ENCODE measurements at places on chromosomes 1 and 21.

- DNase-seq: no peak
Measured at GRCh38 chr1:211711315-211711705, 35.9 kb upstream of the NEK2 start.

- DNase-seq: no peak
Measured at GRCh38 chr1:241266121-241266520, 90.9 kb downstream of the RGS7 start.

DNA sequence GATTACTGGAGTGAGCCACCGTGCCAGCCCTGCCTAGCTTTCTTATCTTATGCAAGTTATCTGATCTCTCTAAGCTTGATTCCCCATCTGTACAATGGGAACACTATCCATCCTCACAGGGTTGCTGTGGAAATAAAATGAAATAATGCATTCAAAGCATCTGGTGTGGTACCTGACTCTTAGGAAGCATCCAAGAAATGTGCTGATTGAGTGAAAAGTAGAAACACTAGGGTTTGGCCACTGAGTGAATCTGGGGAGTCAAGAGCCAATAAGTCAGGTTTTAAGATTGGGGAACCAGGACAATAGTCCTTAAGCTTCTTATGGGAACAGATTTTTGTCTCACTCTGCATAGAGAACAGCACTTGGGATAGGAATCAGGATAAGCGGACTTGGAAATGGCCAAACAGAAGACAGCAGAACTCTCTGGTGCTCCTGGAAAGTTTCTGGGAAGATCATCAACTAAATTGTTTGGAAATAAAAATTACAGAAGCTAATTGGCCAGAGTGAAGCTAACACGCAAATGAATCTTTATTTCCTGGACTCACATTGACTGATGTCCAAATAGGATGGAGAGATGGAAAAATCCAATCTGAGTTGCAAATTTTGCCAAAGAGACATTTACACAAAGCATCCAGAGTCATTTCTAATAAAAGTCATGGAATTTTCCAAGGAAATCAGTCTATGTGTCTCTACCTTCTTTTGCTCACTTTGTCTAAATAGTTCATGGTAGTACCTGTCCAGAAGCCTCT, 3.3 kb downstream of the PAFAH2 start:
- DNase-seq: no peak

DNA sequence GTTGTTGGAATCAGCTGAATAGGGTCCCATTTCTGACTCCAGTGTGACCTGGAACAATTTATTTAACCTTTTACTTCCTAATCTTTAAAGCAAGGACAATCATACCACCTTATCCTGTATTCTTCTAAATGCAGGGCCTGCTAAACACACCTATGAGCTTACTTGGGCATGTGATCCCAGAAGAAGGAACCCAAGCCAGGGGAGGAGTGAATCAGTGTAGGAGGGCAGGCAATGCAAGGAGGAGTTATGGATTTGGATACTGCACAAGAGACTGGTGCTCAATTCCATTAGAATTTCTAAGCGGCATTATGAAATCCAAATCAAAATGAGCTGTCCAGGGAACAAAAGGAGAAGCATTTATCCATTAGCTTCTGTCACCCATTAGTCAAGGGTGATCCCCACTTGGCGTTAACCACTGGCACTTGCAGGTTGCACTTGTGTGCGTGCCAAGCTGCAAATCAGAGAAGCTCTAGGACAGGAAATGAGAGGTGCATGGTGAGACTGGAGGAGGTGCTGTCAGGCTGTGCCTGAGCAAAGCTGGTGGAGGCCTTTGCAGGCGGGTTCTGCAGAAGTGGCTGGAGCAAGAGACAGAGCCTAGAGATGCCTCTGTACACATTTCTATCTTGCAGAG, 297.2 kb upstream of the PLXNA2 start:
- no peak for DNase-seq

GRCh38 chr1:175702079-175702795, 41.2 kb downstream of the TNR start:
- DNase-seq: no peak

DNA sequence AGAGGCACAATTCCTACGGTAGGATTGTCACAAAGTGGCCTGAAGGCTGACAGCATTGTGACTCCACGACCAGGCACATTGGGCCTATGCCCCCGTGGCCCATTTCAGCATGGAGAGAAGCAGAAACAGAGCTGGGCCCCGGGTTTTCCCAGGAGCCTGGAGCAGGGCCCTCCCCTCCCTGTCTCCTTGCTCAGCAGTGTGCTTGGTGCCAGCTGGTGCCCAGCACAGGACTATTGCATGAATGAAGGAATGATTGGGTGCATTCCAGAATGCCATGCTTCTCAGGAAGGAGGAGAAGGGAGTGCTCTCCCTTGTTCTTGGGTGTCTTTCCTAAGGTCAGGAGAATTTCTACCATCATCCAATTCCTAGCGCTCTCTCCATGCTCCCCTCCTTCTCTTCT, 33.7 kb downstream of the IER5 start:
- DNase-seq: no peak

DNA sequence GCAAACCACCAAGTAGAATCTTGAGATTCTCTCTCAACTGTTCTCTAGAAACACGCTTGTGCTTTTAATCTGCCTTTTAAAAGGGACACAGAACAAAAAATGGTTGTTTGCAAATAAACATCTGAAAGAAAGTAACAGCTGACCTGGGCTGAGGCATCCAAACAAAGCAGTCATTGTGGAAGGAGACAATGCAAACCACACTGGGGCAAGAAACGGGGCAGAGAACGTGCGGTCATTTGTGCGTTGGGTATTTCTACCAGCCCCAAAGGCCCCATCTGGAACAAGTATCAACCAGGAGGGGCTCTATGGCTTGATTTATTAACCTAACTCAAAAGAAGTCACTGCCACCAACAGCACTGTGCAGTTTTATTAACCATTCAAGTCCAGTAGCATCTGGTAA, 6.0 kb downstream of the STMN1 start:
- DNase-seq: no peak

DNA sequence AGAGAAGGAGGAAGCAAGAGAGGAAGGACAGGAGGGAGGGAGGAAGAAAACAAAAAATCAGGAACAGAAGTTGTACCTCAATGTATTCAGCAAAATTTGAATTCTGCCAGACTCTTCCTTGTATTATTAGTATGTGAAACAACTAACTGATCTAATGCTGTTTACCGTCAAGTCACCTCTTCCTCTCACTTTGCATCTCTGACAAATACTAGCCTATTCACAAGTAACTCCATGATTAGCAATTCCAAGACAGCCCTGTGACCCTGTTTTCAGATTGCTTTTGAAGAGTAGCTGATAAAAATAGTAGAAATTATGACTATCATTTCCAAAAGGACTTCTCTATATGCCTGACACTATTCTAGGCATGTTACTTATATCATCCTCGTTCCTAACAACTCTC, 445.4 kb downstream of the NEGR1 start:
- DNase-seq: no peak

GRCh38 chr21:22343303-22343702, 1345.1 kb downstream of the NCAM2 start:
- no peak for DNase-seq

- DNase-seq: peak; percentile 71
Measured at GRCh38 chr1:38029685-38030511, 16.7 kb downstream of the POU3F1 start.

DNA sequence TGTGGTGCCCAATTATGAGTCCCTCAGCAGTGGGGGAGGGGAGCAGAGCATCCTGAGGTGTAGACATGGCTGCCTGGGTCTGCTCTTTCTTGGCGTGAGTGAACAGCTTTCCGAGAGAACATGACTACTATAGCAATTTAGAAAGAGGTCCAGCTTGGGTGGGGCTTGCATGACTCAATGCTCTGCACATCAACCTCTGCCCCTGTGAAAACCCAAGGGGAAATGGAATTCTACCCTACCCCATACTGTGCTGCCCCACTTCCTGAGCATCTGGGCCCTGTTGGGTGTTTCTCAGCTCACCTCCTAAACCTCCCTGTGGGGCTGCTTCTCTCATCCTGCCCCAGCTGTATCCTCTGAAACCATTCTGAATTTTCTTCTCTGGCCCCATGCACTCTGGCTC, 8.2 kb upstream of the AZIN2 start:
- DNase-seq: no peak

DNA sequence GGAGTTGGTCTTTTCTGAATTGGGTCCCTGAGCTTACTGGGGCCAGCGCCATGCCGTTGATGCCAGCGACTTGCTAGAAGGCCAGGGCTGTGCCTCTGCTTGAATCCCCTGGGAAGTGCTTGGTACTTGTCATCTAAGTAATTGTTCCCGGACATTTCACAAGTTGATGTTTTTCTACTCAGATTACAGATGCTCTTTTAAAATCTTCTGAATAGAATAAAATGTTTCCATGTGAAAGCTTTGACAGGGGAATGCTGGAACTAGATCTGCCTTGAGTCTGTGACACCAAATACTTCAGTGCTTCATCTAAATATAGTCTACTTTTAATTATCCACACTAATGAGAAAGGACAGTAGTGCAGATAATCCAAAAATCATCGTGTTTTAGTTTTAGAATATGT, 38.3 kb downstream of the PTGFRN start:
- no peak for DNase-seq

DNA sequence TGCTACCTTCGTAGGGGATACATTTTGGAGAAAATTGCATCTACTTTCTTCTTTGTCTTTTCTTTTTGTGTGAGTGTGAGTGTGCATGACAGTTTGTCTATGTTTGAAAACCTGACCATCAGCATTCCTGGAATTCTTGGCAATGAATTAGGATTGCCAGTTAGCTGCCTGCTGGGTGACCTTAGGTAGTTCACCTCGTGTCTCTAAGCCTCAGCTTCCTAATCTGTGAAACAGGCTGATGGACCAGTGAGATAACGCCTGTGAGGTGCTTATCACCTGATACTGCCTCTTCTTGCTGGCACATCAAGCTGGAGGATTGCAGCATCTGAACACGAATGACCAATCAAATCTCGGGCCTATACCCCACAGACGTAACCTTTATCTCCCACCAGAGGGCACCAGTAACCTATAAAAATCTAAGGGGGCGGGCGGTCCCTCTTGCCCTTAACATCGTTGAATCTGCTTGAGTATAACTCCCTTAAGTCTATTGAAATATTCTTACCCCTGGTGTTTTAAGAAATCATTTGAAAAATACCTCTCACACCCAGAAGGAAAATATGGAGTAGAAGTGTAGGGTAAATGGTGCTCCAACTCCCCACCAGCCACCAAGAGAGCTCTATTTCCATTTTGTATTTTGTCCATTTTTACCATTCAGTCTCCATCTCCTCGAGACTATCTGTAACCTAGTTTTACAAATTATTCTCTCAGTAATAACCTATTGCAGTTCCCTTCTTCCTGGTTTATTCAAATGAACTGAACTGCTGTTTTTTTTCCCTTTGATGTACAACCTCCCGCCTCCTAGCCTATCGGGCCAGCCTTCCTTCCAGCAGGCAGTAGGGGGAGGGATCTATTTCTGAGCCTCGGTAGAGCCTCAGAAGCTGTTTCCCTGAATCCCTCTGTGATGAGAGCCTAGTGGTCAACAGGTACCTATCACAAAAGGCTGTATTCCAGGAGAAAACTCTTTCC, 49.7 kb downstream of the MDM4 start:
- peak; percentile 34 for DNase-seq

- no peak for DNase-seq
Measured at GRCh38 chr1:35452106-35452774, 105.0 kb downstream of the KIAA0319L start.

- no peak for DNase-seq
Measured at GRCh38 chr1:156963621-156964020, 43.2 kb downstream of the LRRC71 start.

DNA sequence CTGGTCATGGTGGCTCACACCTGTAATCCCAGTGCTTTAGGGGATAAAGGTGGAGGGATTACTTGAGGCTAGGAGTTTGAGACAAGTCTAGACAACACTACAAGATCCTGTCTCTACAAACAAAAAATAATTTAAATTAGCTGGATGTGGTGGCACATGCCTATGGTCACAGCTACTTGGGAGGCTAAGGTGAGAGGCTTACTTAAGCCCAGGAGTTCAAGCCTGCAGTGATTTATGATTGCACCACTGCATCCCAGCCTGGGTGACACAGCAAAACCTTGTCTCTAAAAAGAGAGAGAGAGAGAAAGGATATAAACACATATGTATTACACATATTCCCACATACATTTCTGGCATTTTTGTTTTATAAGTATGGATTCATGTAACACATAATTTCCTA, 325.2 kb downstream of the DUSP10 start:
- DNase-seq: no peak

DNA sequence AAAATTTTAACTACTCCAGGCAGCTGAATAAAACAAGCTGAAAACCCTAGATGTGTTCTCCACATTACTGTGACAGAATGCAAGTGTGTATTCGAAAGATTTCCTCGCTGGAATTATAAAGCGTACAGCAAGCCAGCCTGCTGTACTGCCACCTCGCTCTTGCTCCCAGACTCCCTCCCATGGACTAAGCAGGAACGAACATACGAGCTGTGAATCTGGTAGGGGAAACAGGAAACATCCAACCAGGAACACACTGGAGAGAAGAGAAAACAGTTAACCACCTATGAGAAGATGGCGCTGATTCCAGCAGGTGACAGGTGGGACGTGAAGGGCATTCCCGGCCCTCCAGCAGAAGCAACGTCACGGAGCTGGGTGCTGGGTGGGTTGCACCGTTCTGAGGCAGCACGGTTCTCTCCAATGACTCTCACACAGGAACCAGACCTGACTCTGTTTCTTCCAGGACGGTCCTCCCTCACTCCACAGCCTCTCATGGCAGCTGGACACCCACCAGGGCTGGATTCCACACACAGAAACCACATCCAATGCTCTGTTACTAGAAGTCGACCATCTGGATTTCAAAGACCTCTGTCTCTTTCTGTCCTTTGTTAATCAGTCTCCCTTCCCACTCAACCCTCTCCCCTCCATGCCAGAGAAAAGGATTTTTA, 219.2 kb downstream of the RERE start:
- DNase-seq: no peak

GRCh38 chr1:48069662-48070395, 72.6 kb upstream of the TRABD2B start:
- no peak for DNase-seq

DNA sequence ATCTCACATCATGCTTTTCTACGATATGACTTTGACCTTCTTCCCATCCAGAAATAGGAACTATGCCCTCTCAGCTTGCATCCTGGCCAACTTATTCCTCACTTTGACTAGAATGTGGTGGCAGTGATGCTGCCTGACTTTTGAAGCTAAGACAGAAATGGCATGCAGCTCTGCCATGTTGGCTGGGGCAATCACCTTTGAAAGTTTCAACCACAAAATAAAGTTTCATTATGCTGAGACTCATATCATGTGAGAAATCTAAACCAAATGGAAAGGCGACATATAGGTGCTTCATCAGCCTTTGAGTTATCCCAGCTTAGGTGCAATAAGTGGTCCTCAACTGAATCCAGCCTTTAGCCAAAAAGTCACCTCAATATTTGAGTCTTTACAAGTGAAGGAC, 370.0 kb upstream of the CHRM3 start:
- DNase-seq: no peak

GRCh38 chr1:196660852-196661251, 9.0 kb downstream of the CFH start:
- no peak for DNase-seq

GRCh38 chr1:53862507-53862906, 24.4 kb upstream of the NDC1 start:
- no peak for DNase-seq

- DNase-seq: no peak
Measured at GRCh38 chr1:119372503-119373086, 4.0 kb downstream of the HAO2 start.

Measured in stimulated activated CD4-positive, alpha-beta T cell treated with anti-CD3 and anti-CD28 coated beads, Interleukin-15, amount 100 ng/mL, for 48 hours (primary cell).